ENCODE measurements at places on chromosomes 1 and 21. TPM values are rescaled to one million over a fixed set of nuclear protein-coding genes. Genes with fewer than 3 reads are reported as not detected.

KRTAP7-1 gene
- not detected for polyA plus RNA-seq

DSCAM gene
- polyA plus RNA-seq: 0.15 TPM

SARS1 gene
- 159 TPM for polyA plus RNA-seq

TMPRSS15 gene
- 0.04 TPM for polyA plus RNA-seq

TFF2 gene
- polyA plus RNA-seq: not detected

ABCG1 gene
- 10.1 TPM for polyA plus RNA-seq

CFHR3 gene
- polyA plus RNA-seq: 0.72 TPM

BRDT gene
- polyA plus RNA-seq: 0.55 TPM

ETV3L gene
- polyA plus RNA-seq: not detected
